NCI-H1105 treated with DMSO at 0.1 percent for 48 hours (cell line): ENCODE measurements at places on chromosomes 6 and 20.

- peak; percentile 59 for DNase-seq
Measured at GRCh38 chr20:38633577-38634093, 32.0 kb downstream of the ARHGAP40 start.

GRCh38 chr20:50645253-50646068 lies 45.9 kb downstream of the RIPOR3 start:
- no peak for DNase-seq

DNA sequence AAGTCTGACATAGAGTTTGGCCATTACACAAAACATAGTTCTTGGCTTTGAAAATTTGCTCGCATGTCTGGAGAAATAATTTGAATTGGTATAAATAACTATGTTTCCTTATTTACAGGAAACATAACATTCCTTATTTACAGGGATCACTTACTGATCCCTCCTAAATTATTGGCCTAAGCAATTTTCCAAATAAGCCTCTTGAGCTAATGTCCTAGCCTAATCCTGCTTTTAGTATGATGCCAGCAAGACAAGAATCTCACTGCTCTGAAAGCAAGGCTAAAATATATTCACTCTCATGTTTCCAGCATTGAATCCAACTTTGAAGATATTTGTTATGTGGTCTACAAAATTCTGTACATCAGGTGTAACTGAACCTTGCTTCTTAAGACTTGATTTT lies 4.1 kb upstream of the TBC1D32 start:
- no peak for DNase-seq

DNA sequence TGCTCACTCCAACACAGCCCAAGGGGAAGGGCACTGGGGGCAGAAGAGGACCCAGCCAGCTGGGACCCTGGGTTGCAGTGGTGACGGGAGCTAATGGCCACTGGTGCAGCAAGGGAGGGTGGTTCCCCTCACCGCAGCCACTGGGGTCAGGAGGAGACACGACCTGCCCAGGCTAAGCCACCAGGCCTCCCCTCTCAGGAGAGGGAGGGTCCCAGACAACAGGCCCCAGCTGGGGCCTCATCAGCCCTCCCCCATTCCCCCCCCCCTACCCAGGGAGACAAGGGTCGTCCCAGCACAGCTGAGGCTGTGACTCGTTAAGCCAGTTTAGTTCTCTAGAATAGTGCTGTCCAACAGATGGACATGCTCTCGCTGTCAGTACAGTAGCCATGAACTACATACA lies 17.3 kb upstream of the MATN4 start:
- DNase-seq = no peak

DNA sequence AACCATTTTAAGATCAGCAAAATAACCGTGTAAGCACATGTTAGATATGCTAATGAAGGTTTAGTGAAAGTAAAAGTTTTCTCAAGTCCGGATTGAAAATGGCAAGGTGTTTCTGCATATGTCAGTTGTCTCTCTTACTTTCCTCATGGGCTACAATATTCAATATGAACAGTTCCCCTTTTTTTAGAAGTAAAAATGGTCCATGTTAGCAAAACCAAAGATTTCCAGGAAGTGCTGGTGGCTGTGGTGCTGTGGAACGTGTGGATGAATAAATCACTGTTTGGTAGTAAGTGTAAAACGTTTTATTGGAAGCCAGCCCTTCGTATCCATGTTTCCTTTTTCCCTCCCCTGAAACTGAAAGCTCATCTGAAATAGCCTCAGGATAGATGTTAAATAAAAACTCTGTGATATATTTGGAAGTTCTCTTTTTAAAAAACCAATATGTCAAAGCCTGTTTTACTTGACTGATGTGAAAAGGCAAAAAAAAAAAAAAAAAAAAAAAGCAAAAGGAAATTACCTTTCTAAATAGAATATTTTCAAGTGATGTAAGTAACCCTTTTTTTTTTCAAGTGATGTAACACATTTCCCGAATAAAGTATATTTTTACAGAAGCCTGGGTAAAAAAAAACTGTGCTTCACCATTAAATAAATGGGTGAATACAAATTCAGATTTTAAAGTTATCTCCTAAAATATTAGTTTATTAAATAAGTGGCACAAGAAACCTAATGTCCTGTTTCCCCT lies 41.9 kb downstream of the PLEKHG1 start:
- no peak for DNase-seq

GRCh38 chr6:167841981-167842380 lies 15.3 kb downstream of the AFDN start:
- DNase-seq = no peak

DNA sequence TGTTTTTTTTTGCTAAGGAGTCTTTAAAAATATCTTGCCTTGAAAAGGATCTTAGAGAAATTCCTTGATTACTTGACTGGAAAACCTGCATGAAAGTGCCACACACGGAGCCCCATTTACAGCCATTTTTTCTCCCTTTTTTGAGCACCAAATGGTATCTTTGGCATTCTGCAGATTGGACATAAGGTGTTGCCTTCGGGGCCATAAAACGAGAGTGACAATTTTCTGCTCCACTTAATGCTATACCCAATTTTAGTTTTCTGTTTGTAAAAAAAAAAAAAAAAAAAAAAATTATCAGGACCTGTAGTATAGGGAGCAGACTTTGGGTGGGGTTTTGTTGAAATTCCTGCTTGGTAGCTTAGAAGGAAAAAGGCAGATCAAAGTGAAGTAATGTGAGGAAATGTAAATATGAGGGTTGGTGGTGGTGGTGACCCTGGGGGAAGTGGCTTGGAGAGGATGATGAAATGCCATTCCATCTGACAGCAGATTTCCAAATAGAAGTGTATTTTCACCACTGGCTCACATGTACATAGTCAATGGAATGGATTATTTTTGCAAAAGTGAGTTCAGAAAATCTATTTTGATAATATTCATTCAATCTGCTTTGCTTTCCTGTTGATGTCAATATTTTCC lies 212.1 kb upstream of the SOX4 start:
- no peak for DNase-seq

DNA sequence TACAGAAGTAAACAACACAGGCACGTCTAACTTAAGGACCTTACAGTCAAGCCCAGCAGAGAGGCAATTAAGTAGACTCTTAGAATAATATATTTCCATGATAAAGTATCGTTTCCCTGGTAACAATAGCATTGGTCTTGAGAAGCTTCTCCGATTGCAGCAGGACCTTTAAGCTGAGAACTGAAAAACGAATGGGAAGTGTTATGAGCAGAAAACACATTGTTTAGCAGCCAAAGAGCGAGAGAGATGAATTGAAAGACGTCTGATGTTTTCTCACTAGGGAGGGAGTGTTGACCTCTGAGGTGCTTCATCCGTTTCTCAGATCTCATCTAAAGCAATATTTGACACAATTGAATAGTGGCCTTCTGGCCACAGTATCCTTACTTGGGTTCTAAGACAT lies 855 bp downstream of the BYSL start:
- DNase-seq = no peak

- no peak for DNase-seq
Measured at GRCh38 chr20:48626226-48626937, 201.4 kb downstream of the PREX1 start.

DNA sequence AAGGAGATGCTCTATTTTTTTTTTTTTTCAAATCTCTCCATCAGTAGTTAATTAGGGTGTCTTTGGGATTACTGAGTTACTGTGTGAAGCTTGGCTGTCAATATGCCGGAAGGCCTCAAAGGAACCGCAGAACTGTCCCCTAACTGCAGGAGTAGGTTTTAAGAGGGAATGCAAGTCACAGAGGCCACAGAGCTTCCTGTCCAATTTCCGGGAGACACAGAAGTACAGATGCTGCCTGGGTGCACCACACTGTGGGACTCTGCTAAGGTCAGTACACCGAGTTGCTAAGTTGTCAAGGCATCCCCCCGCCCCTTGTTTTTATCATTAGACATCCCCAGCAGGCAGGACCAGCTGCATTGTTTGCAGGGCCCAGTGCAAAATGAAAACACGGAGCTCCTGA lies 120.2 kb upstream of the RAB32 start:
- no peak for DNase-seq

DNA sequence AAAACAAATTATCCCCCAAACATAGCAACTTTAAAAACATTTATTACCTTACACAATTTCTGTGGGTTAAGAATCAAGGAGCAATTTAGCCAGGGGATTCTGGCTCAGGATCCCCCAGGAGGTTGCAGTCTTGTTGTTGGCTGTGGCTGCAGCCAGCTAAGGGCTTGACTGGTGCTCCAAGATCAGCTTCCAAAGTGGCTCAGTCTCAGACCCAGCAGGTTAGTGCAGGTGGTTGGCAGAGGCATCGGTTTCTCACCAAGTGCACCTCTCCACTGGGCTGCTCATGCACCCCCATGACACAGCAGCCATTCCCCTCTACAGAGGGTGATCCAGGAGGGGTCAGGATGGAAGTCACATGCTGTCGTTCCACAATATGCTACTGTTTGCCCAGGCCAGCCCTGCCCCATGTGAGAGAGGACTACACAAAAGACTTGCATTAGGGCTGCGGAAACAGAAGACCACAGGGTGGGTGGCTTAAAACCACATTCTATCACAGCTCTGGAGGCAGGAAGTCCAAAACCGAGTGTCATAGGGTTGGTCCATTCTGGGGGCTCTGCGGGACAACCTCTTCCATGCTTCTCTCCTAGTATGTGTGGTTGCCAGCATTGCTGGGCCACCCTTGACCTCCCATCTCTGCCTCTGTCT lies 125.8 kb downstream of the C6orf118 start:
- DNase-seq = no peak

DNA sequence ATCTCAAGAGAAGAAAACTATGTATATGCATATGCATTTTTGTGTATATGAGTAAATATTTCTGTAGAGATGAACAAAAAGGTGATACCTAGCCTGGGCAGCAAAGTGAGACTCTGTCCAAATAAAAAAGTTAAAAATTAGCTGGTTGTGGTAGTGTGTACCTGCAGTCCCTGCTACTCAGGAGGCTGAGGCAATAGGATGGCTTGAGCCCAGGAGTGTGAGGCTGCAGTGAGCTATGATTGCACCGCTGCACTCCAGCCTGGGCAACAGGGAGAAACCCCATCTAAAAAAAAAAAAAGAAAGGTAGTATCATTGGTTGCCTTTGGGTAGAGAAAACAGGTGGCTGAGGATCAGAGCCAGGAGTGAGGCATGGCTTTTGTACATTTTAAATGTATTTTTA lies 50.9 kb downstream of the KLHL31 start:
- no peak for DNase-seq

- DNase-seq = no peak
Measured at GRCh38 chr20:56518721-56519398, 5.7 kb upstream of the FAM209A start.
